ENCODE measurements at places on chromosomes 16 and 17. TPM values are rescaled to one million over a fixed set of nuclear protein-coding genes. Genes with fewer than 3 reads are reported as not detected.
A peak's percentile ranks its signal among the peaks of the same experiment; 100 is the strongest.

GRCh38 chr17:44070455-44071197 is at the start of gene G6PC3:
TSS of gene G6PC3 (plus strand) at chr17:44070735. CDS start at chr17:44070966, 231 bp downstream.
- peak within 1 kb of the TSS; percentile 82 for H3K27ac ChIP-seq
- H3K4me1 ChIP-seq, result peaks cover 51% of the 10 kb centered on the region
- peak; percentile 99 for DNase-seq
- H3K36me3 ChIP-seq, result peaks cover 30% of the 10 kb centered on the region
- peak within 1 kb of the TSS; percentile 59 for H3K4me3 ChIP-seq
- H3K27me3 ChIP-seq, result no peaks in the 10 kb centered on the region

The SCGB1C2 gene
- total RNA-seq, result not detected

The C16orf74 gene
- total RNA-seq, result 20.8 TPM

- no peak overlapping the region for H3K27ac ChIP-seq
- no peak overlapping the region for H3K4me3 ChIP-seq
- H3K4me1 ChIP-seq, result no peaks in the 10 kb centered on the region
- H3K27me3 ChIP-seq, result no peaks in the 10 kb centered on the region
- DNase-seq, result no peak
- H3K36me3 ChIP-seq, result no peaks in the 10 kb centered on the region
Observed at GRCh38 chr16:76389126-76389525, 111.9 kb downstream of the CNTNAP4 start.

DNA sequence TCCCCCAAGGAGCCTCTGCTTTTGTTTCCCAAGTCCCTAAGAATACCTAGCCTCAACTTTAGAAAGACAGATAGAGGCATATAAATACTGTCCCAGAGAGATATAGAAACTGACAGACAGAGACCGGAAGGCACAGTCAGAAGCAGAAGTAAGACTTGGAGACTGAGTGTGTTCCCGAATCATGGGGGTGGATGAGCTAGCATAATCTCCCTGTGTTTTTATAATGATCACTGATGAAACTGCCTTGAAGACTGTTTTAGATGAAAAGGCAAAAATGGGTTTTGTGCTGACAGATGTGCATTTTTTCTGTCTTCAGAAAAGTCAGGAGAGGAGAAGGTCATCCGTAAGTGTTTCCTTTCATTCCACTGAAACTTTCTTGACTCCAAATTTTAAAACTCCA is 8.3 kb upstream of the PSMD3 start:
- no peaks in the 10 kb centered on the region for H3K36me3 ChIP-seq
- H3K27ac ChIP-seq, result no peak overlapping the region
- no peak overlapping the region for H3K4me3 ChIP-seq
- no peak for DNase-seq
- H3K27me3 ChIP-seq, result peaks cover 4% of the 10 kb centered on the region
- no peaks in the 10 kb centered on the region for H3K4me1 ChIP-seq

DNA sequence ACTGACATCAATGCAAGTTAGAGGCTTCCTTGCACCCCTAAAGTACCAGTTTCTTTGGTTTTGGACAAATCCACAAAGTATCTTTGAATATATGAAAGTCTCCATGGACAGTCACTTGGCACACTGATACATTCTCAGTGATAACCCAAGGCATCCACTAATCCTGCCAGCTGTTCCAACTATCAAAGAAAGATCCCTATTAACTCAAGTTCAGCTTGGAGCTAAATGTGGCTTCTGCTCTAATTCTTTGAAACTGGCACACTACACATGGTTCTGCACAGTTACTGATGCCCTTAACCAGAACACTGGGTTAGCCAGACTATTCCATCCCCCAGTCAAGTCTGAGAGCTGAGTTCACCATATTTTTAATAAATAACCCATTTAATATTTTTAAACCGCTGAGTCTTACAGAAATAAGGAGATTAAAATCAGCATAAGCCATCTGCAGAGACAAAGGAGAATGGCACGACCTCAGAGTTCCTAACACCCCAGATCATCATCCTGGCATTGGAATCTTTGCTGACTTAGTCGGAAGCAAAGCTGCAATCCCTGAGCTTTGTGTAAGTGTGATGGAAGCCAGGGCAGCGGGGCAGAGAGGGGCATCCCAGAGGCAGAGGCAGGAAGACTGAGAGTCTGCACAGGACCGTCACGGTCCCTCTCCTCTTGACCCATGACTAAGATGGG is 6.3 kb downstream of the CACNG1 start:
- H3K4me1 ChIP-seq, result no peaks in the 10 kb centered on the region
- H3K27me3 ChIP-seq, result no peaks in the 10 kb centered on the region
- DNase-seq, result no peak
- no peak overlapping the region for H3K4me3 ChIP-seq
- H3K36me3 ChIP-seq, result no peaks in the 10 kb centered on the region

GRCh38 chr17:77728871-77729270 is 229.6 kb upstream of the TNRC6C start:
- H3K36me3 ChIP-seq, result no peaks in the 10 kb centered on the region
- H3K4me1 ChIP-seq, result no peaks in the 10 kb centered on the region

- no peak for DNase-seq
- H3K4me3 ChIP-seq, result no peak overlapping the region
- no peaks in the 10 kb centered on the region for H3K36me3 ChIP-seq
- H3K27me3 ChIP-seq, result peaks cover 97% of the 10 kb centered on the region
Observed at GRCh38 chr17:48631693-48632578, 5.8 kb upstream of the HOXB9 start.

The MRPL45 gene
- total RNA-seq, result 34.6 TPM

DNA sequence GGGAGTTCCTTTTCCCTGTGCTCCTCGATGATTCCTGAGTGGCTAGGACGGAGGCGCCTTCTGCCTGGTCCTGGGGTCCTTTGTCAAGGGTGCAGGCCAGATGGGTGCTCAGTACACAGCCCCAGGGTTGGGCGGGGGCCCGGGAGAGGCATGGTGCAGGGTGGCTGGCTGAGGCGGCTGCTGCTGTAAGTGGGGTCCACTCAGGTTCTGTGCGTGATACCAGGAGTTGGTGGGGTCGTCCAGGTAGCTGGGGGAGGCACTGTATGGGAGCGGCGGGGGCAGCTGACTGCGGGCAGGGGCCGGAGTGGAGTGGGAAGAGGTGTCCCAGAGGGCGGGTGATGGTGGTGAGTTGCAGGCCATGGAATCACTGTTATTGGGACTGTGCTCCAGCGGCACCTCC is 3.6 kb downstream of the DLX3 start:
- H3K36me3 ChIP-seq, result no peaks in the 10 kb centered on the region
- no peak for DNase-seq

DNA sequence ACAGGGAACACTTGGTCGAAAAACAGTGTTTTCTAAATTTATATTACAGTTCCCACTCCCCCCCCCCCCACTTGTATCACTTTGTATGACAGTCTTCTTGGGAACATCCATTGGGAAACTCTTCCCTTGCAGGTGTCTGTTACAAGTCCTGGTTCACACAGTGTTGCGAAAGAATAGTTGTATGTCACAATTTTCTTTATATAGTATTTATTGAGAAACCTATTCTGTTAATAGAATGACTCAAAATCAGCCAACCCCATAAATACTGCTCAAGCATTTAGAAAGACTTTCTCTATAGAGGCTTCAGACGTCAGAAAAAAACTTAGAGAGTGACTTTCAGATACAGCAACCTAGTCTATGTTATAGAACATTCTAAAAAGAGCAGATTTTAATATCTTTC is 414.4 kb downstream of the WWOX start:
- H3K27ac ChIP-seq, result no peak overlapping the region
- no peak for DNase-seq
- no peaks in the 10 kb centered on the region for H3K4me1 ChIP-seq
- no peaks in the 10 kb centered on the region for H3K27me3 ChIP-seq

The OTOA gene
- not detected for total RNA-seq

- H3K36me3 ChIP-seq, result no peaks in the 10 kb centered on the region
- DNase-seq, result no peak
- H3K27me3 ChIP-seq, result peaks cover 8% of the 10 kb centered on the region
- no peaks in the 10 kb centered on the region for H3K4me1 ChIP-seq
- no peak overlapping the region for H3K27ac ChIP-seq
Observed at GRCh38 chr17:27939474-27940465, 46.6 kb upstream of the LYRM9 start.

The DHX58 gene
- 1.4 TPM for total RNA-seq

The TNFSF12 gene
- 22.8 TPM for total RNA-seq

The ACAP1 gene
- not detected for total RNA-seq

The ZNF785 gene
- total RNA-seq, result 6.8 TPM

DNA sequence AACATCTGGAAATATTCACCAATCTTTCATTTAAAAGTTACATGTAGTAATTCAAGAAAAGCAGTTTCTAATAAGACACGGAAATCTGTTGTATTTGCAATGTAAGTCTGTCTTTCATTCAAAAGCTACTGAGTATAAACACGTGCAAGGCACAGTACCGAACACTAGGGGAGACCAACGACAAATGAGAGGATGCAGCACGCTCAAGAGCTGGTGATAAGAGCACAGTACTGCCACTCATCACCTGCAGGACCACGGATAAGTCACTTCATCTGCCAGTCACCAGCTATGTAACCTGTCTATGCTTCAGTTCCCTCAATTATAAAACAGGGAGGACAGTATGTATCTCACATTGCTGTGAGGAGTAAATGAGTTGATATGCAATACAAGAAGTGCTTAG is 67.1 kb downstream of the CLEC18A start:
- H3K27me3 ChIP-seq, result no peaks in the 10 kb centered on the region
- H3K36me3 ChIP-seq, result no peaks in the 10 kb centered on the region

DNA sequence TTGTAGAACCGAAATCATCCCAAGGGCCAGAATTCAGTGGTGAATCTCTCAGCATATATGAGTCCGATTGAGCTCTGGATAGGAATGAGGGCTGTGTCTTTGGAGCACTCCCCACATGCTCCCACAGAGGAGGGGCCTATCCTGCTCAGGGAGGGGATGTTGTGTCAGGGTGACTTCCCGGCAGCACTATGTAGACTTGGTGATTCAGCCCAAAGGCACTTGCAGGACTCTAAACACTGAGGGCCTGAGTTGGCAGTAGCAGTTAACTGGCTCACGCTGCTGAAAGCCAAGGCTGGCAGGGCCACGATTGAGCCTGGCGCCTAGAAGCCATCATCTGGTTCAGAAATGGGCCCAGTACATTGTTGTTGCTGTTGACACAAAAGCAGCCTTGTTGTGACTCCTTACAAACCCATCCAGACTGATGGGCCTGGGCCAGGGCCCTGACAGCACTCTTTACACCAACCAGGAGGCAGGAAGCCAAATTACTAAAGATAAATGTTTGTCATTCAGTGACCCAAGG is 31.9 kb downstream of the NMT1 start:
- H3K27ac ChIP-seq, result peak overlapping the region; percentile 54
- H3K27me3 ChIP-seq, result no peaks in the 10 kb centered on the region
- DNase-seq, result peak; percentile 95
- no peak overlapping the region for H3K4me3 ChIP-seq

Measured in SJSA1 (cell line).